ENCODE measurements at places on chromosomes 1 and 21.
A peak's percentile ranks its signal among the peaks of the same experiment; 100 is the strongest.

- no peak for DNase-seq
Measured at GRCh38 chr1:112524251-112524650, 15.5 kb downstream of the WNT2B start.

DNA sequence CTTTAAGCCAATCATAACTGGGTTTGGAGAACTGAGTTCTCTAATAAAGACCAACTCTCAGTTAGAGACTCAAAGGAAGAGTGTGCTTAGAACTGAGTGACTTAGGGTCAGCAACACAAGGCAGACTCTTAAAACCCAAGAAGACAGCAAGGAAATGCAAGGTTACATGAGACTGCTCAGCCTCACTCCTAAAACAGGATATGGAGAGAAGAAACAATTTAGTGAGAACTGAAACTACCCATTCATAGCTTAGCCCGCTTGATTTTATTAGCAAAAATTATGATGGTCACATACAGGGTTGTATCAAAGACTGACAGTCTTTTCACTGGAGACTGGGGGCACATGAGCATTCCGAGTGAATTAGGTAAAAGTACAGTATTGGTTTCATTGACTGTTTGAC is 78.9 kb upstream of the DMRTA2 start:
- DNase-seq, result no peak

DNA sequence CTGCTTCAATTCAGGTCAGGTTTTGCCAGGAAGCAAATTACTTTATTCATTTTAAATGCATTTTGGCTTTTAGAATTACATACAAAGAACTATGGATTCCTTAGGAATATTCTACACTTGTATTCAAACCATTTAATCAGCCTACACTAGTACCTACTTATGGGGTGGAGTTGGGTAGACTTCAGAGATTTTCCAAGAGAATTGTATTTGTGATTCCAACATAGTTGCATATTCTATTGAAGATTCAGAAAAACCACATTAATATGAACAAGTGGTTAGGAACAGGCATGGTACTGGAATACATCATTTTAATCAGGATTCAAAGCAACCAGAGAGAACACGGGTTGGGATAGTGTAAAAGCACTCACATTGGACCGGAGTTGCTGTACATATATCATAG is 33.4 kb downstream of the LUZP1 start:
- DNase-seq, result no peak

GRCh38 chr1:37762516-37762915 is 2.4 kb downstream of the EPHA10 start:
- DNase-seq, result no peak

DNA sequence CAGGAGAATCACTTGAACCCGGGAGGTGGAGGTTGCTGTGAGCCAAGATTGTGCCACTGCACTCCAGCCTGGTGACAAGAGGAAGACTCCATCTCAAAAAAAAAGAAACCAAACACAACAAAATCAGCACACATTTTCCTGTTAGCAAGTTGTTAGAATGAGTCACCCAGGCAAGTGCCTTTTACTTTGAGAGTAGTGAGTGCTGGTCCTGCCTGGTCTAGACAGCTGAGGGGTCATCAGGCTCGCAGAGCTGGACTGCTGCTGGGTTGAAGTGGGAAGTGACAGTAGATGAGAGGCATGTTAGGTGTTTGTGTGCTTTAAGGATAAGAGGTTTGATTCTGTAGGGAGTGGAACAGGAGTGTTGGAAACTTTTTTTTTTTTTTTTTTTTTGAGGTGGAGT is 31.9 kb downstream of the GNPAT start:
- no peak for DNase-seq

DNA sequence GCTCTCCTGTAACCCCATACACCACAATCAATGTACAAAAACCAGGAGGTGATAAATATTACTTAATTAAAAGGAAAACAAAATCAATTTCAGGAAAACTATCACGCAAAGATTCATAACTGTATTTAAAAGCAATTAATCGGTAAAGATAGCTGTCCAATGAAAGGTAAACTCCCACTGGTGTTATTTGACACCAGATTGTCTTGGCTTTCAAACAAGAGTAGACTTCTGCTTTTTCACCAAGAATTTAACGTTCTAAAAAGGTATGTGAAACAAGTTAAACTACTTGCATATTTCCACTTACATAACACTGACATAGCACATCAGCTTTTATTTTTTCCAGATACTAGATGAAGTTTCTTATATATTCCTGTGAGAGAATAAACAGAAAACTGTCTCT is 3.5 kb downstream of the PLPP3 start:
- DNase-seq, result no peak

DNA sequence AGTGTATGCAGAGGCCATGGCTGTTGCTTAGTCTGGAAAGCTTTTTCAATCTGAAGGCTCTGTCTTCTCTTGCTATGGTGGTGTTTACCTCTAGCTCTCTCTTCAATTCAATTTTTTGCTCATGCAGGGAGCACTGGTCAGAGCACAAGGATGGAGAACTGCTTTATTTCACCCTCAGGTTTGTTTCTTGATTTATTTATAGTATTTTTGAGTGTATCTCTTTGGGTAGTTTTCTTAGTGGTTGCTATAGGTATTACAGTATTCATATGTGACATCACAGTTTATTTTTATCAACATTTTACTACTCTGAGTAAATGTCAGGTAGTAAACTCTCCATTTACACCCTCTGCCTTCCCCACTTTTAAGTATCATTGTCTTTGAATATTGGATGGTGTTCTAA is 147.9 kb downstream of the RASAL2 start:
- no peak for DNase-seq

GRCh38 chr21:26736449-26736848 is 108.8 kb downstream of the ADAMTS1 start:
- DNase-seq, result no peak

DNA sequence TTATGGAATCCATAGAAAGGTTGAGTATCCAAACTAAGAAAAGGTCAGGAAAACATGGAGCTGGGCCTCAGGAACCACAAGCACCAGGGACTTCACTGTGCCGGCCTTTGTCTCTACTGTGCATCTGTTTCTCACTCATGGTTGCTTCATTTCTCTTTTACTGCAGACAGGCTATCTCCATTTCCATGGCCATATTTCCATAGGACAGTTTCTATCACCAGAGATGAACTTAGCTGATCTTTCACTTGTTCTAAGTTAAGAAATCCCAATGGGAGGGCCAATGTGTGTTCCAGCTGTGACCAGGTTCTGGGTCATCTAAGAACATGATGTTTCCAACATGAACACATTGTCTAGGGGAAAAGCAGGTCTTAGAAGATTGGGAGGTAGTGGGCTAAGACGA is 43.7 kb upstream of the PPP2R5A start:
- no peak for DNase-seq

DNA sequence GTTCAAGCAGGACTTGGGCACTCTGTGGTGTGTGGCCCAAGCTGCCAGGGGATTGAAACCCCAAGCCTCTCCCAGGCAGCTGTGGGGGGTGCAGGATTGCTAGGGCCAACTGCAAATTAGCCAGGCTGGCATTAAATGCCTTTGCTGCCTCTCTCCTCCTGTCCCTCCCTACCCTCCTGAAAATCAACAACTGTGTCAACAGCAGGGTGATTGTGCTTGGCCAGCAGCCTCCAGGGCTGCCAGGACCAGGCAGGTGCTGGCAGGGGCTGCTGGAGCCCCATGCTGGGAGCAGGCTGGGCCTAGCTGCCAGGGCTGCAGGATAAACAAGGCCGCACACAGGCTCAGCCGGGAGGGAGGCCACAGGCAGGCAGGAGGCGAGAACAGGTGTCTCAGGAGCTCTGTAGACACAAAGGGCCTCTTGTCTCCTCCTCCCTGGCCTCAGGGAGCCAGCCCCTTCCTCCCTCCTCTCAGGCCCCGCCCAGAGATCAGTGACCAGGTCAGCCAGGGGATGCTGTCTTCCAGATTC is 11.4 kb downstream of the SOX13 start:
- no peak for DNase-seq

DNA sequence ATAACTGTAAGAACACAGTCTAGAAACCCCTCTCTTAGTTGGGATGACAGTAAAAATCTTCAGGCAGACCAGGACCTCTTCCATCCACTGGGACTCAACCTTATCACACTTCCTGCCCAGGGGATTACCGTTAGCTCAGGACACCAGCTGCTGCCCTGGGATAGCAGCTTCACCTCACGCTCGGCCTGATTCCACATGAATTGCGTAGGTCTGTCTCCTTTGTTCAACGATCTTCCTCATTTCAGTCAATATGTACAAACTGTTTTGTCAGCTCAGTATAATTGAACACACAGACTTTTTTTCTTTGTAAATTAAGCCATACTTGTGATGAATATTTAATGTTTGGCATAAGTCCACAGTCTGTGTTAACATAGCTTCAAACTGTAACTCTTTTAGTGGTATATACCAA is 290.4 kb downstream of the GRIK1 start:
- DNase-seq, result no peak

- DNase-seq, result no peak
Measured at GRCh38 chr1:233343262-233343661, 15.7 kb downstream of the MAP3K21 start.

- DNase-seq, result no peak
Measured at GRCh38 chr1:89190017-89190416, 8.7 kb downstream of the GBP4 start.

DNA sequence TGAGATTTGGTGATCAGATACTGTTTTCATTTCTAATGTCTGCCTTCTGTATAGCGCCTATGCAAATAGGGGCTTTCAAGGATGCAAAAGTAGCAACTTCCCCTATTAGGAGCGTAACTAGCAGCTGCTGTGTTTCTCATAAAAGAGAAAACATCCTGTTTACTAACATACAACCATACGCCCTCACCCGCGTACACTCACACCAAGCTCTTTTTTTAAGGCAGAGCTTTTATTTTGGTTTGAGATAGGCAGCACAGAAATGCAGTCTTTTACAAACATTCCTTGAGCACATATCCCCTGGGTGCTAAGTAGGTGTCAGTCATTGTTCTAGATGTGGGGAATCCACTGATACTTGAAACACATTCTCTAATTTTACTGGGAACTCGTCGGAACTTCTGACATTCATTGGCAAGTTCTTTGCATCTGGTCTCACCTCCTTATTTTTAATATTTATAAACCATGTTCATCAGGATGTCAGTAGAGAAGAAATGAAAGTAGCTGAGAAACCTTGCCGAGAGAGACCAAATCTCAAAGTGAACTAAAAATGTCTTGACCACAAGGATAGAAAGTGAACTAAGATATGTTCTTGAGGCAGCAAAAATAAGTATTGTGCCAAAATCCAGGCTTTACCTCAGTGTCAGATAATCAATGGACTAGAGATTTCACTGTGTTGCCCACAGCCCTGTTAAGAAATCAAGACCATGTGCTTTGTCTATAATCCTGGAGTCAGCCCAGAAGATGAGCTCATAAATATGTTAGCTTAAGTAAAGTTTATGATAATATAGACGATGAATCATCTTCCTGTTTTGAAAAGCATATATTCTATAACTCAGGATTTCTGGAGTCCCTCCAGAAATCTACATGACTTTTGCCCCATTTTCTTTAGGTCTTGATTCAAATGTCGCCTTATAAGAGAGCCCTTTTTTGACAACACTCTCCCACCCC is 350.9 kb downstream of the ST6GALNAC3 start:
- DNase-seq, result peak; percentile 34

DNA sequence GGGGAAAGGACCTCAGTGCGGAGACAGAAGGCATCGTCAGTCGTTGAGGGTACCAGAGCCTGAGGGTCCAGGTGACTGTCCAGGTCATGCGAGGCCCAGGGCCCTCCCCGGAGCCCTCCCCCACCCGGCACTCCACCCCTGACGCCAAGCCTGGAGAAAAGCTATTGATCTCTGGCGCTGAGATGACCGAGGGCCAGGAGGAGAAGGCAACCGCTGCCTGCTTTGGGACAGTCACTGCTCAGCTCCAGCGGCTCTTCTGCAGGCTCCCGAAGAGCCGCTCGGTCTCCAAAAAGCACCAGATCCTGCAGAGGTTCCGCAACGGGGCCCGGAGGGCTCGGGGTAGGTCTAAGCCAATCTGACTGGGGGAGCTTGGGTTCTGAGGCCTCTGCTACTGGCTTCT is 10.9 kb downstream of the RASSF5 start:
- DNase-seq, result no peak

GRCh38 chr1:201307231-201307630 is 23.9 kb downstream of the PKP1 start:
- no peak for DNase-seq

- DNase-seq, result no peak
Measured at GRCh38 chr1:43319288-43319687, 18.3 kb upstream of the MPL start.

DNA sequence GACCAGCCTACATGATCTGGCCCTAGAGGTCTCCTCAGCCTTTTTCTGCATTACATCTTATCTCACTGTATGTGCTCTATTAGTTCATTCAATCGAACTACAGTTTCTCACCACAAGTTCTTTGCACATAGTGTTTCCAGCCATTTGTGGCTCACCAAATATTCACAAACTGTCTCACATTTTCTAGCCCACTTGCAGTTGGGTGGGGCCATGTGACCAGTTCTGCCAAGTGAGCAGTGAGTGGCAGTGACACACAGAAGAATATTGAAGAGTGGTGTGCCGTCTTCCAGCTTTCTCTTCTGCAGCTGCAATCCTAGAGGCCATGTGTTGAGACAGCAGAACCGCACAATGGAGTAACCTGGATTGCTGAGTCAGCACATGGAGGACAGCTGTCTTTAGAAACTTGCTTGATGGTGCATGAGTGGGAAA is 103.2 kb upstream of the ZNF644 start:
- no peak for DNase-seq

DNA sequence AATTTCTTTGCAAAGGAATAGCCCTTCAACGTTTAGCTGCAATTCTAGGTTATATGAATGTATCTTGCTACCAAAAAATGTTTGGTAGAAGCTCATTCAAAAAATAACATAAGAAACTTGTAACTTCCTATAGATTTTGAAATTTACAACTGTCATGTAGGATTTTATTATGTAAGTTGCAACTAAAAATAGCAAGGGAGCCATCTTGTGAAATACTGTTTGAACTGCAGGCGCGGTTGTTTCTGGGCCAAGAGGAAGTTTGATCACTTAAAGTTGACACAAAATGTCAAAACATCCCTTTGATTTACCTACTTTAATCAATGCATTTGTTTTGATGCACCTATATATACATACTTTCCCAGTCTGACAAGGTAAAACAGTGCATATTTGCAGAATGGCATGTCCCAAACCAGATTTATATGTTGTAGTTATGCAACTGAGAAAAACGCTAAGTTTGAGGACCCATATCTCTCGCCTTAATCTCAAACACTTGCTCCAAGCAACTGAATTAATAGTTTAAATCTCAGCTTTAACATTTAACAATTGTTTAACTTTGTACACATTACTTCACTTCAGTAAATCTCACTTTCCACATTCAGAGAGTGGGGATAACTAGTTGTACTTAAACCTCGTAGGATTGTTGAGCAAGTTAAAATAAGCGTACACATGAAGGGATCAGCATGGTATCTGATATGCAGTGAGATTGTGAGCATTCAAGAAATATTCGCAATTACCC is 63.9 kb downstream of the KCNK2 start:
- no peak for DNase-seq

- no peak for DNase-seq
Measured at GRCh38 chr1:62905872-62906271, 121.9 kb downstream of the ATG4C start.

- DNase-seq, result no peak
Measured at GRCh38 chr1:43373066-43373940, 5.5 kb upstream of the ELOVL1 start.
